ENCODE measurements at places on chromosomes 1 and 21.

DNA sequence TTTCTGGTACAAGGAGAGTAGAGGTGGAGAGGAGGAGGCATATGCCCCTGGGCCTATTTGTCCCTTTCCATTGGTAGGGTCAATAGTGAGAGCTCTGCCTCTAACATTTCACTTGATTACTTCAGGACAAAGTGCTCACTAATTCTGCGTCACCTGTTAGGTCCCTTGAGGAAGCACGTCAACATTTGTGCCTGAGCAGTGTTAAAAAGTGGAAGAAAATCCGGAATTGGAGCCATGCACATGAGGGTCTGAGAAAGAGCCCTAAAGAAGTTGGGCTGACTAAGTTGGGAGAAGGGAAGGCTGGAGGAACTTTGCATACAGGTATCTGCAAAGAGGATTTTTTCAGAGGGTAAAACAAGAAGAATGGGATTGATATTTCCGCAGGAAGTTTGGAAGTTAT lies 1.9 kb downstream of the SLC25A44 start:
- DNase-seq: no peak

GRCh38 chr1:8082945-8083344 lies 56.8 kb upstream of the ERRFI1 start:
- no peak for DNase-seq

- no peak for DNase-seq
These were observed 28.4 kb upstream of the AHCTF1 start for GRCh38 chr1:246959944-246960693.

- DNase-seq: peak; percentile 44
These were observed 79.1 kb downstream of the NDUFS5 start for GRCh38 chr1:39105061-39105840.

GRCh38 chr21:44441581-44442265 lies 13.6 kb upstream of the LRRC3 start:
- no peak for DNase-seq

DNA sequence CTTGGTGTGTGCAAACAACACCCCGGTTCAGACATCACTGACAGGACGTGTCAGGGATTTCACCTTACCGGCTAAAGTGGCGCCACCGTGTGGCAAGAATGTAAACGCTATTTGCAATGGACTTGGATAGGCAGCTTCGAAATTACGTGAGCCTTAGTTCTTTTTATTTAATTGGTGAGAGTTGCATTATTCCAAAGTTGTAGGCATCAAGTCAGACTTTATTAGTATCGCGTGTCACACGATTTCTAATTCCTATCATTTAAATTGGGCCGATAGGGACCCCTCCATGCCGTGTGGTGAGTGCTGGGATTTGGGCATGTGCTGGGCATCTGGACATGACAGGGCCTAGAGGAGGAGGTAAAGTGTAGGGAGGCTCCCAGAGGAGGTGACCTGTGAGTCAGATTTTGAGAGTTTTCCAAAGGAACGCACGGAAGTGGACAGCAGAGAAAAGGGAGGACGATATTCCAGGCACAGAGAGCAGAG lies 14.5 kb upstream of the CPT2 start:
- peak; percentile 73 for DNase-seq

GRCh38 chr21:34072145-34073031 lies 990 bp upstream of the MRPS6 start:
- peak; percentile 6 for DNase-seq

DNA sequence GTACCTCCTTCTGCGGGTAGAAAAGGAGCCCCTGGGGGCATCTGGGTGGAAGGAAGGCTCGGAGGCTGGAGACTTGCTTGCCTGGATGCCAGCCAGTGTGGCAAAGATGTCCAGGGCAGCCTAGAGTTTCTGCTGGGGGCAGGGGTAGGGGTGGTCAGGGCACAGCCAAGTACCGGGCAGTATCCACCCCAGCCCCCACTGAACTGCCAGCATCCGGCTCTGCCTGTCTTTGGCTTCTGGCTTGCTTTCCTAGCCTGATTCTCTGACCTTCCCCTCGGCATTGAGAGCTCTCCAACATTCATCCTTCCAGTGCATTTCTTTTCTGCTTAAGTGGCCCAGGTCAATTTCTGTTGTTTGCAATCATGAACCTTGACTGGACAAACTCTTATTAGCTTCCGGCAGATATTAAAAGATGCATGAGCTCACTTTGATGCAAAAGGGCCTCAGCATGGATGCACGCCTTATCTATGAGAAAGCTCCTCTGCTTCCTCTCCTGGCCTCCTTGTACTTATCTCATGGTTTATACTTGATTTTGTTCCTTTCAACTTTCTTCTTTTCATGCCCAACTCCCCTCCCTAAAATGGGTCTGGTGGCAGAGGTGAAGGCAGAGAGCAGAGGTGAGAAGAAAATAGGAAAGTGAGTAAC lies 116.9 kb downstream of the HLCS start:
- DNase-seq: no peak

GRCh38 chr1:8182034-8182761 lies 135.7 kb upstream of the SLC45A1 start:
- no peak for DNase-seq

DNA sequence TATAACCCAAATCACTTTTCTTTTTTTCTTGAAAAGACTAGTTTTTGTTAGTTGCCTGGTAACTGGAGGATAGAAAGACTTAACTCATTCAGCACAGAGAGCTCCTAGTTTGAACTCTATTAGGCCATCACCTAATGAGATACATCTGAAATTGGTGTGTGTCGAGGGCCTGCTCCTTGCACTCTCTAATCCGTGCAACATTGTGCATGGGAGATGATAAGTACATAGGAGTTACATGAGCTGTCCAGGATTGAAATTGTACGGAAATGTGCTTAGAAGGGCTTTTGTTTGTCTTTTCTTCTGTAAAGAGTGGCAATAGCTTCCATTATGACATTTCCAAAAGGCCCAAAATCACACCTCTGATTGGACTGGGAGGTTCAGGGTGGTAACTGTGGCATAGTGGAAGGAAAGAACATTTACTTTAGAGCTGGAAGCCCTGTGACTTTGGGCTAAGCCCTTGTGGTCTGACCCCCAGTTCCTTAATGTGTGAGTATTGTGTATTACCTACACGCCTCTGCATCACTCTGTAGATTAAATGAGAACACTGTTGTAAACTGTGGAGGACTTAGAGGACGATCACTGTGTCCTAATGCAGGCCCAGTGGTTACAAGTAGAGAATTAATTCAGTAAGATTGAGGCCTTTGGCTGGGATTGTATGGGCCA lies 71.2 kb downstream of the FGGY start:
- no peak for DNase-seq

GRCh38 chr1:33274446-33274845 lies 18.2 kb downstream of the ZNF362 start:
- DNase-seq: no peak
